Suprapubic skin (tissue), 4 donors: ENCODE measurements at places on chromosomes 1 and 21.

DNA sequence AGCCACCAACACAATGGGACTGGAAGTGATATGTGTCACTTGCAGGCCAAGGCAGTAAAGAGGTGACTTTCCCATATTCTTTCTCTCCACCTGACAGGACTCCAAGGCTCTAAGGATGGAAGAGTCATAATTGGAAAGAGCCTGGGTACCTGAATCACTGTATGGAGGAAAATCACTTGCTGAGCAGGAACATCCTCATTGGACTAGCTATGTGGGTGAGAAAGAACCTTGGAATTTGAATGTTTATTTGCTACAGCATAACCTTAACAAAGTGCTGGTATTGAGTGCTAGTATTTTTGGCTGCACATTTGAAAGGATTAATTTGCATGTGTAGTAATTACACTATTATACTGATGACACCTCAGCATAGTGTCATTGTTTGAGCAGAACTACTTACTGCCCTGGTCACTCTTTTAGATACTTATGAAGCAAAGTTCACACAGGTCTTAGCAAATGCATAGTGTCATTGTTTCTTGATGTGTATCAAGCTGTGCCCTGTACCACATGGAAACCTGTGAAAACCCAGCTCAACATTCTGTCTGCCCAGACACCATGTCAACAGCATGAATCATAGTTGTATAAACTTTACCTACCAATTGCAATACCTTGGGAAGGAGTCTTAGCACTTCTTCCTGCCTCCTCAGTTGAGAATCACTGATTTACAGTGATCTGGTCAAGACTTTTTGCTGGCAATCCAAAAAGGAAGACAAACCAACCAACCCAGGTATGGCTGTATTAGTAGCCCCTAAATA lies 5.1 kb upstream of the S100A10 start:
- DNase-seq: no peak

DNA sequence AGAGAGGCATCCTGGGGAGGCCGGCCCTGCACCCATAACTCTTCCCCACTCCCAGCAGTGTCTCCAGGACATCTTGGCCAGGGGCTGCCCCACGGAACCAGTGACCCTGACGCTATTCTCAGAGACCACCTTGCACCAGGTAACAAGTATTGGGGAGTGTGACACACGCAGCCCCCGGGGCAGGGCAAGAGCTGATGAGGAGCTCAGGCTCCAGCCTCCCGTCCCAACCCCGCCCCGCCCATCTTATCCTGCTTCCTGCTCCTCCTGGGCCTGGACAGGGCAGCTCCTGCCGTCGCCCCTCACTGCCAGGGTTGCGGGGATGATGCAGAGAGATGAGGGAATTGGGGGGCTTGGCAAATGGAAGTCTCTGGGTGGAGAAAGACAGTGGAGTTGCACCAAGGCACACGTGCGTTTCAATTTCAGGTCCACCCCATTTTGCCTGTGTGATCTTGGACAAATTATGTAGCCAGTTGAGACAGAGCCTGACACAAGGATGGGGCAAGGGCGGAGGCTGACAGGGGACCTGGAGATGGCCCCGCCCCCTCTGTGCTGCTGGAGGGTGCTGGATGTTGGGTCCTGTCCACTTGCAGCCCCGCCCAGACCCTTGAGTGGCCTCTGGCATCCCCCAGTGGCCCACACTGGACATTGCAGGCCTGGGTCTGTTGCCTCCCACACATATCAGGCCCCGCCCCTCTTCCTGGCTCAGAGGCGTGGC lies 10.7 kb downstream of the CLCNKA start:
- peak; percentile 92 for DNase-seq

DNA sequence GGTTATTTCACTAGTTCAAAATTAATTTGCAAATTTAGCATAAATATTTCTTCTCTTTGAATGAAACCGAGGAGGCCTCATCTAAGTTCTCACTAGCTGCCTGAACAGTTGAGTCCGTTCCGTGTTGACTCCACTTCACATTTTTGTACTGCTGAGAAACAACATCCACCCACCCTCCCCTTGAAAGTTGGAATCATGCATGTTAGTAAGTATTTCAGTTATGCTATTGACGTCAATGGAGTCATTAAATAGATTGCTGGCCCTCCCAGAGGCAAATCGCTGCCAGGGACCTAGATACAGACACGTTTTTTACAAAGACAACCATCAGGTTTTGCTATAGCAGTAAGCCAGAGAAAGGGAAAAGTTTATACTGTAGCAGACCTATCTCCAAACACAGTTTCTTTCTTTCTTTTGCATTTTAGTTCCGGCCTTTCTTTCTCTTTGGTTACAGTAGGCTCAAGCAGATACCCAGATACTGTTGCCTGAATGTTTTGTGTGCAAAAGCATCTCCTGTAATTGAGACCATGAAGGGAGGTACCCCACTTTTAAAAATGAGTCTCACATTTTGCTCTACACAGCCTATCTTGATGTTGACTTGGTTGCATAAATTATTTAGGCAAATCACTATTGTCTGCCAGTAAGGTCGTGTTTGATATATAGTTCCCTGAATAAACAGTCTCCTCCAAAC lies 262.6 kb upstream of the SGIP1 start:
- DNase-seq: peak; percentile 91

DNA sequence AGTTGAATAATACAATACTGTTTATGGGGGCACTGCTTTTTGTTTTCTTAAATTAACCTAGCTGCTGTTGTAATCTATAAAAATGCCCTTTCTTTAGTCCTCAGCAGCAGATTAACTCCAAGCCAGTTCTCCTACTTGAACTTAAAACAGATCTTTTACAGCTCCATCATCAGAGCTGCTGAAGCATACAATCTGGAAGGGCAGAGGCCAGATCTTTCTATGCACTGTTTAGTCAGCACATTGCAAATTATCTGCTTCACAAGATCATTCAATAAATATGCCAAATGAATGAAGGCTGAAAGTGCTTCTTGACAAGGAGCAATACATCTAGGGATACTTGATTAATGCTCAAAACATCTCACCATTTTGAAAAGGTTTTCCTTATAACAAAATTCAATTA lies 115.8 kb downstream of the PLPPR5 start:
- DNase-seq: no peak

DNA sequence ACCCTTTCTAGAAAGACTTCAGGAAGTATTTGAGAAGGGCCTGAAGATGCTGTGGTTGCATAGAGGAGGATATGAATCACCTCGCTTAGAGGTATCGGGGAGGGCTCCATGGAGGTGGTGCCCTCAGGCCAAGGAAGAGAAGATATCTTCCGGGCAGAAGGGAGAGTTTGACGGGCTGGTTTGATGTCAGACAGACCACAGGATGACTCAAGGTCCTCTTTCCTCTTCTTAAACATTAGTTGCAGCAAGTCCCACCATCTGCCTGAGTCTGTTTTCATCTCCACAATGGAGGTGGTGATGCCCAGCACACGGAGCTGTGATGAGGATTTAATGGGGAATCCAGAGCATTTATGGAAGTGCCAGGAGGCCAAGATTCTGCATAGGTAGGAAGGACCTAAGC lies 25.1 kb upstream of the RUNX3 start:
- DNase-seq: no peak

- DNase-seq: no peak
Observed at GRCh38 chr21:46600978-46601377, 3.9 kb downstream of the S100B start.

GRCh38 chr1:220121791-220122530 lies 28.0 kb downstream of the IARS2 start:
- no peak for DNase-seq

DNA sequence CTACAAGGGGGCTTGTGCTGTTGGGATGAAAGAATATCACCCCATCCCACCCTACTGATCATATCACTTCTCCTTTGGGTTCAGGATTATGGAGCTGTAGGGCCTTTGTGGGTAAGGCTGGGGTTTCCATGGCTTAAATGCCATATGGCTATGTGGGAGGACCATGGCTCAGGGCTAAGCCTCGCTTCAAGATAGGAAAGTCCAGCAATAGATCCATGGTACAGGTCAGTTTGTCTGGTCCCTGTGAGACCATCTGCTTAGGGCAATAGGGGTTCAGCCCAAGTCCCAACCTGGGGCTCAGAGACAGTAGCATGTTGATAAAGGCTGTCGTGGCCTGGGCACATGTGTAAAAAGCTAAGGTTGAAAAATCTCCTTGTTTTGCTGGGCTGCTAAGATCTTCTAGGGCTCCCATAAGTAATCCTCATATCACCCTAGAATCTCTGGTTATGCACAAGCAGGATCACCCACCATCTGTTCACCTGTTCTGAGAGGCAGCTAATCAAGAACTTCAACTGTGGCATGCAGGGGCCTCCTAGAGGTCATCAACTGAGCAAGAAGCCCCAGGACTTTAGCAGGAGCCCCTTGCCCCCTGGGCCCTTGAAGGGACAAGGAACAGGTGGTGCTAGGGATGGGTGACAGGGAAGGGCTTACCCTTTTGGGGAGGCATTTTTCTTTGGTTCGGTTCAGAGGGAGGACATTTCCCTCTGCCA lies 66.5 kb downstream of the UBE2T start:
- peak; percentile 26 for DNase-seq

GRCh38 chr1:98035602-98036002 lies 114.8 kb upstream of the DPYD start:
- DNase-seq: no peak
